ENCODE measurements at places on chromosomes 4 and X.
A peak's percentile ranks its signal among the peaks of the same experiment; 100 is the strongest.

DNA sequence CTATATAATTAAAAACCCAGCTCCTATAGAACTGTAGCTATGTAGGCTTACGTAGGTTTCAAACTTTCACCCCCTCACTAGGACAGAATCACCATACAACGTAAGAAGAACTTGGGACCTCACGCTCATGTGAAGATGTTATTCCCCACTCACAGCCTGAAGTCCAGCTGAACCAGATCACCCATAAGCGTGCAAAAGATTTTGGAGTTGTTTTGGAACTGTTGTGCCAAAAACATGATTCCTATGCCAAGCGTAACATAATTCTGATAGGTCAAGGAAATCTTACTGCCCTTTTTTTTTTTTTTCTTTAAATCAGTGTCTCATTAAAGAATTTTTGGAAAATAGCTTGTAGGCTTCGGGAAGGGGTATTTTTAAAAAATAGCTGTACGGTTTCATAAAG lies 57.0 kb downstream of the LCORL start:
- DNase-seq: no peak

- DNase-seq: no peak
Observed at GRCh38 chr4:145279122-145279960, 99.0 kb upstream of the OTUD4 start.

DNA sequence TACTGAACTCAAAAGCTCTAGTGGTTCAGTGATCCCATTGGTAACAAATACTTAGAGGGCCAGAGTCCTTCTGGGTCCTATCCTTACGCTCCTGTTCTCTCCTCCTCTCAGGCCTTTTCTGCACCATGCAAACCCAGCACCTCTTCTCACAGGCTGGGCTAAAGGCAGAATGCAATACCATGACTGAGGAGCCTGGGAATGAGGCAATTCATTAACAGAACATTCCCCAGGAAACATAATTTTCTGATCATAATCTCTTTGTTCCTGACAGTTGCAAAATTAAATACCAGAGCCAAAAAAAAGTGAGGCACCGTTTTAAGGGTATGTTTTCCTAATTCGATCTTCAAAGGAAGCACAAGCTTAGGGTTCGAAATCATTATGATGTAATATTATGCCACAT lies 9.0 kb downstream of the SORBS2 start:
- DNase-seq: no peak

DNA sequence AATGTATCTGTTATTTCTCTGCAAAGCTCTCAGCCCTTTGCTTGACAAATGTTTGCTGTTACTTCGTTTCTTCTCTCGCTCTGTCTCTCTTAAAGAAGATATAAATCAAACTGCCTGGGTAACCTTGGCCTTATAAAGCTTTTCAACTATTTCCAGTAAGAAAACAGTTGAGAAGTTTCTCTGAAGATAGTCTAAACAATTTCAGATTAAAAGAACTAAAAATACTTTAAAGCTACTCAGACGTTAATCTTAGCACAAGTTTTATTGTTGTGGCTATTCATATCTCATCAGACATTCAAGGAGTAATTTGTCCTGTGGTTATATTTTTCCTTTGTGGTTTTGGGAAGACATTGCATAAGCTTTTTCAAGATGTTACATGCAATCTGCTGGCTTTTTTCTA lies 22.6 kb downstream of the HOPX start:
- DNase-seq: no peak

DNA sequence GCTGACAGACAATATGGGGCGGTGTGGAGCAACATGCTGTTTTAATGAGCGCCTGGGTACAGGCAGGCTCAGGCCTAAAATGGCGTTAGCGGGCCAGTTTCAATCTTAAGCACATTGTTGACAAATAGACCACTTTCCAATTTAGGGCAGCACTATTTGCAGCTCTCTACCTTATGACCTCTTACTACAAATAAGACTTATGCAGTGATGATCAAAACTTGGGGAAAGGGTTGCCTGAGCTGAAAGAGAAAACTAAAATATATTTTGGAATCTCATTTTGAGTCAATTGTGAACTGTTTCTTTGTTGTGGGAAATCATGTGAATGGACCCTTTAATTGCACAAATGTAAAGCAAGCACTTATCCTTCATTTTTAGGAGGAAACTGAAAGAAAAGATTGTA lies 25.5 kb upstream of the GPAT3 start:
- DNase-seq: no peak

- DNase-seq: no peak
Observed at GRCh38 chr4:120926358-120927025, 4.0 kb upstream of the PRDM5 start.

DNA sequence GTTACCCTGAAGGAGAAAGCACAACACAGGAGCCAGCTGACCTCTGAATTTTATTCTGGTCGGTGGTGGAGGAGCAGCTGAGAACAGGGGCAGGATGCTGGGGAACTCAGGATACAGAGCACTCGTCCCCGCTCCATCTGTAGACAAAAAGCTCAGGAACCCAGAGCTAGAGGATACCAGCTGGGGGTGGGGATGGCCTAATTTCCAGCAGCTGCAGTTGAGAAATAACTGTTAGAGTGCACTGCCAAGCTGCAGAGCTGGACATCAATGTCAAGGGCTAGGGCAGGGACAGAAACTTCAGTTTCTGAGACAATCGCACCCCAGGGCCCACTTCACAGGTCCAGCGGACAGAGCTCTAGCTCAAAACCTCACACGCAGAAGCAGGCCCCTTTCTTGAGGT lies 122.1 kb upstream of the GUCY1A1 start:
- no peak for DNase-seq

DNA sequence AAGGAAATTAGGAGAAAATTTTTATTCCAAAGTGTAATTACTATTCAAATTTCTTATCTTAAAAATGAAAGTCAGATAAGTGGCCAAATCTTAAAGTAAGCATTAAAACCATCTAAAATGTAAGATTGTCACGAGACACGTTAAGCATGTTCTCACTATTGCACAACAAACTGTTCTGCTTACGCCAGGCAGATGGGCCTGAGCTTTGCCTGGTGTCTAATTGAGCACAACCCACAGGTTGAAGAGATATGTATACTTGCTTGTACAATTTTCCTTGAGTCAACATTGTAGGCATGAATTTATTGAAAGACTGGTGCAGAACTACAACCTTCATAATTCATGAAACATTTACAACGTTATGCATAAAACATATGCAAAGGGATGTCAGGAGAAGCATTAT lies 3.9 kb downstream of the RNF128 start:
- DNase-seq: no peak

DNA sequence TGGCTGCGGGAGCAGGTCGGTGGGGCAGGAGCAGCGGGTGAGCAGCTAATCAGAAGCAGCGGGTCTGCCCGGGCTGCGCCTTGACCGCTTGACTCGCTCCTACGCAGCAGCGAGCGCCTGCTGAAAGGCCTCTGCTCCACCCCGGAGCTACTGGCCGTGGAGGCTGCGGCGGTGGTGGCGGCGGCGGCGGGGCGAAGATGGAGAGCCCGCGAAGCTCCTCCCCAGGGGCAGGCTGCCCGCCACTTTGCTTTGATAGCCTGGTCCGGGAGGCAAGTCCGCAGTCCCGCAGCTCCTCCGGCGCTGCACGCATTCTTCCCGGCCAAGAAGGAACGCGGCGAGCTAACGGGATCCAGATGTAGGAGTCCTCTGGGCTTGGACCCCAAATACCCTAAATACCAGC lies 36.7 kb downstream of the PJA1 start:
- DNase-seq: no peak

DNA sequence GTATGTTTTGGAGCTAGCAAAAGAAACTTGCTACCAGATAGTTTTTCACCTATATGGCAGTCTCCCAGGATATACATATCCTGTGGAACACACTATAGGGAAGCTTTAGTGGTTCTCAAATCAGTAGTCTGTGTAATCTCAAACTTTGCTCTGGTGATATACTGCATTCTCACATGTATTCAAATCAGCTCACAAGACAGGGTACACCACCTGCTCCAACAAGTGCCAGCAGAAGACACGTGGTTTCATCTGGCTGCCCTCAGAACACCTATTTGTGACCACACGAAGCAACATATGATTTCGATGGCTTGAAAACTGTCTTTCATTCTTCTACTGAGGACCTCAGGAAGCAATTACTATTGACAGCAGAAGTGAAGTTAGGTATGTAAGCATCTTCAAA lies 37.7 kb downstream of the BCLAF3 start:
- no peak for DNase-seq

GRCh38 chr4:7342223-7343080 lies 92.3 kb downstream of the PSAPL1 start:
- DNase-seq: no peak

GRCh38 chr4:169987327-169988228 lies 38.6 kb downstream of the MFAP3L start:
- no peak for DNase-seq

- DNase-seq: no peak
Observed at GRCh38 chrX:330726-331150, 12.1 kb upstream of the GTPBP6 start.

- DNase-seq: no peak
Observed at GRCh38 chr4:88257726-88258125, 26.6 kb downstream of the PPM1K start.

GRCh38 chr4:100696531-100696930 lies 178.7 kb upstream of the EMCN start:
- DNase-seq: no peak

DNA sequence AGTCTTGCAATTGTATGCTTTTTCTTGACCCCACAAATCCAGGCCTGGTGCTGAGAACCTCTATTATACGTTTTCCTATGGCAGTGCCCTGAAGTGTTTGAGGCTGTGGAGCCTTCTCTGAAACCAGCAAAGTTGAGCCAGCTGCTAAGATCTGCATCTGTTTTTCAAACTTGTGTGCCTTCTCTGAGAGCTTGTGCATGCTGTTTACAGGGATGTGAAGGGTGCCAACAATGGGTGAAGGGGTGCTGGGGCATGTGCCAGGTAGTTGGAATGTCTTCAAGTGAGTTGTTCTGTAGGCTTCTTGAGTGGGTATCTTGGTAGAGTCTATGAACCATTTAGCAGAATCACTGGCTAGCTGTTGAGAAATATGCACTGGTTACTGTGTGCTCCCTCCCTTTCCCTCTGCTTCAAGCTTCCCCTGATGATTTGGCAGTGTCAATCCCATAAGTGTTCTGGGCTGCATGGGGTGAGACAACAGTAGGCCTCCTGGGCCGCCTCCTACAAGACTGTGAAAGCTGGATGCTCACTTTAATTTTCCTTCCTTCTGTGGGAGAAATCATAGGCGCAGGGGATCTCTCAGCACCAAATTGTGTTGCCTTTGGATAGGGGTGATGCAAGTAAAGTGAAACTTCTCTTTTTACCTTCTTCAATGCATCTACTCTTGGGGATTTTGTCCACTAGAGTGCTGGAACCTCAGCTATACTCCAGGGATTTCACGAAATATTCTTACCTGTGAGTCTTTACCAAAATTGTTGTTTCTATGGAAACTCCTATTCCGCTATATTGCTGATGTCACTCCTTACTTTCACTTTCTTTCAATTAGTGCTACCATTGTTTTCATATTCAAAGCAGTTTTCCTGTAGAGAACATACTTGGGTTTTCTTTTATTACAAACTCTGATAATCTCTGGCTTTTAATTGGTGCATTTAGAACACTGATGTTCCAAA lies 30.0 kb downstream of the ITM2A start:
- DNase-seq: no peak

GRCh38 chrX:40683245-40683644 lies 35.9 kb upstream of the CXorf38 start:
- DNase-seq: no peak

- DNase-seq: no peak
Observed at GRCh38 chr4:30755346-30755745, 35.2 kb downstream of the PCDH7 start.

DNA sequence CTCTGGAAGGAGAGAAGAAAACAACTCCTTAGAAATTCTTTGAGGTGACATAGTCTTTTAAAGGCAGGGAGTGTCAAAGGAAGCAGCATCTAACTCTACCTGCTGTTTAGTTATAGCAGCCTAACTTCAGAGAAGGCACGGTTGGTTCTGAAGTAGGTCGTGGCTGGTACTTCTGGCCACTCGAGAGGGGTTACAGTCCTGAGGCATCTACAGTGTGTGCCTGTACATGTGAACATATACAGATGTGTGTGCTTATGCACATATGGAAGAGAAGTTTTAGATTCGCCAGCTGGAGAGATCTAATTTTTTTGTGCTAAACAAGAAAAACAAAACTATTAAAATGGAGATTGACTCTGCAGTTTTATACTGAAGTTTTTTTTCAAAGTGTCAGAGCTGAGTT lies 52.7 kb downstream of the GATB start:
- DNase-seq: no peak

GRCh38 chr4:89619206-89619962 lies 217.6 kb downstream of the SNCA start:
- peak; percentile 9 for DNase-seq

DNA sequence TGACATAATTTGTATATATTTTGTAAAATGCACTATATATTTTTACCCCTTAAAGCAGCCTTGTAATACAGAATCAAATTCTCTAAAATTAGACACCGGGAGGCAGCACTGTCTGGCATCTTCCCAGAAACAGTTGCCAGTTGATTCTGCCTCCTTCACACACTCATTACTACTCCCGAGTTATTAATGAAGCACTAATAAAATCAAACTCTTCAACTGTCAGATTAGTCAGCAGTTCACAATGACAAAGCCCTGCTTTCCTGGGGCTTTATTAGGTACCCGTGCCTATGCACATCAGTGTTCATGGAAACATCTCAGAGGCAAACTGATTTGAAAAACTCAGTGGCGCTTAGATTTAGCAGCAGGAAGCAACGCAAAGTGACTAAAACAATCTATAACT lies 103.5 kb upstream of the VEGFC start:
- DNase-seq: no peak

DNA sequence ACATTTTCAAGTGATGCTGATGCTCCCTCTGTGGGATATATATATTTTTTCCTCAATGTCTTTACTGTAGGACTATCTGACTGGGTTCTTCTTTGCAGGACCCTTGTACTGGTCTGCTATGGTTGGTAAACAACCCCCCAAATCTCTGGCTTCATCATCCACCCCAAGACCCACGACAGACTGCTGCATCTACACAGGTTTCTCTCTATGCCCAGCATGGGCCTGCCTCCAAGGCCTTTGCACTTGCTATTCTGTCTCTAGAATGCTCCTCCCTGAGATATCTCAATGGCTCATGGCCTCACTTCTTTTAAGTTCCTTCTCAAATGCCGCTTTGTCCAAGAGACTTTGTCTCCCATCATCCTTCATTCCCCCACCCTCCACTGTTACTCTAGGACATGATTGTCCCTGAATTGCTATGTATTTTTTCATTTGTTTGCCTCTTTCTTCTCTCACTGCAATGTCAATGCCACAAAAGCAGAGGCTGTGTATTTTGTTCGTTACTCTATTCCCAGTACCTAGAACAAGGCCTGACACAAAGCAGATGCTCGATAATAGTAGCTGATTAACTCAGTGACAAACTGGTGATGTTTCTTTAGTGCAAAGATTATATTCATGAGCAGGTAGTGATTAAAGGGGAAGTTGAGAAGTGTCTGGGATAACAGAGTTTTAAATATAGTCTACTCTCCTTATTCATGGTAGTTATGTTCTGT lies 6.6 kb downstream of the EVC start:
- DNase-seq: no peak
